ENCODE measurements at places on chromosomes 2 and 18. TPM values are rescaled to one million over a fixed set of nuclear protein-coding genes. Genes with fewer than 3 reads are reported as not detected.

Gene NCKAP5
- 0.92 TPM for total RNA-seq

Gene STARD6
- not detected for total RNA-seq

Gene VWC2L
- total RNA-seq, result not detected

Gene GBX2
- 3.1 TPM for total RNA-seq

Gene C2orf66
- total RNA-seq, result 0.06 TPM

Gene PROC
- 3.5 TPM for total RNA-seq

Gene CDH7
- total RNA-seq, result 0.02 TPM

Gene ASIC4
- not detected for total RNA-seq

Gene PRKAG3
- total RNA-seq, result not detected

All from A549 treated with CORT108297 at 1 μM for 4 hours (cell line).